CD4-positive, alpha-beta T cell treated with Interleukin-21 for 1 hour (primary cell): ENCODE measurements at places on chromosomes 2 and 18.

DNA sequence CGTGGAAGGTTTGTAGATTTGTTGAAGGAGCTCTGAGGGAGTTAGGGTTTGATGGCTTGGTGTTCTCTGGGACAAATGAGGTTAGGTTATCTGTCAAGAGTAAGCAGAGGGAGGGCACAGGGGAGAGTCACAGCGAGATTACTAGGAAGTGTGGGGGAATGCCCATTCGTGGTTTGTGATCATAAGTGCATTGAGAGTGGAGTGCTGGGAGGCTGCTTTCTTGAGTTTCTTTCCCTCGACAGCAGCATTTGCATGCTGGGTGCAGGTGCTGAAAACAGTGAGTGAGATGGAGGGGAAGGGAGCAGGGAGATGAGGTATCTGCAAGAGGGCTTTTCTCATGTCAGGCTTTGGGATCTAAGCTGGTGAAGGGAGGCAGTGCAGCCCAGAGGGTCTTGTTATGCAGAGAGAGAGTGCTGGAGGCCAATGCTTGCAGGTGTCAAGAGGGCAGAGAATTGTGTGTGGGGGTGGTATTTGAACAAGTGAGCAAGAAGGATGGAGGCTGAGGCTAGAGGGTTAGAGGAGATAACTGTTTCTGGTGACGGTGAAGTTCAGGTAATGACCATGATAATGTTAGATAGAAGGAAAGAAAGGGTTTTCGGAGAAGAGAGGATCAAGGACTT is 8.8 kb downstream of the RALB start:
- no peak for DNase-seq

- no peak for DNase-seq
Observed at GRCh38 chr2:217739741-217740140, 263.1 kb downstream of the TNS1 start.

GRCh38 chr2:195535911-195536522 is 121.0 kb upstream of the SLC39A10 start:
- DNase-seq: peak; percentile 82

GRCh38 chr18:5103693-5104092 is 93.4 kb downstream of the AKAIN1 start:
- no peak for DNase-seq

DNA sequence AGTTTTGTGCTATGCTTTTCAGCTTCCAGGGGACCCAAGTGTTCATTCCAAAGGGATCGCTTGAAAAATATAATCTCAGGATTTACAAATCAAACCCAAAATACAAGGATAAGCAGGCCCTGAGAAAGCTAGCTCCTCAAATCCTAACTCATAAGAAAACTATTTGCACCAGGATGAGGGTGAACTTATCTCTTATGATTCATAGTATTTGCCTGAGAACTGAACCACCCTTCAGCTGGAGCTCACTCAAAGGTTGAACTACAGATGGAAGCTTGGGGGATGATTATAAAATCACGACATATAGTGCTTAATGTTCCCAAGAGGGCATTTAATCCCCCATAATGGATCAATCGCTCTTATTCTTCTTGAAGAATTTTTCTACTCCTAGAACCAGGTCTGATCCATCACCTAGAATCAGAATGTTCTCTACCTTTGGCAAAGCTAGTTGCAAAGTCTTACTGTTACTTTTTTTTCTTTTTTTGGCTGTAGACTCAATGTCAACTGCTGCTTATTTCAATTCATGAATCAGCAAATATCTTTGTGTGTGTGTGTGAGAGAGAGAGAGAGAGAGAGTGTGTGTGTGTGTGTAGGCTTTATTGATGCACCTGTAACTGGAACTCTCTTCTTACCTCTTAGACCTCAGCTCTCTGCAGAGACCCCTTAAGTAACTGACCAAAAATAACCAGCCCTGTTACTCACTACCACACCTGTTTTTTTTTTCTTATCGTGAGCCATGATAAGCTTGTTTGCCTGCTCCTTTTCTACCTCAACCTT is 44.8 kb downstream of the ARL4C start:
- DNase-seq: no peak

DNA sequence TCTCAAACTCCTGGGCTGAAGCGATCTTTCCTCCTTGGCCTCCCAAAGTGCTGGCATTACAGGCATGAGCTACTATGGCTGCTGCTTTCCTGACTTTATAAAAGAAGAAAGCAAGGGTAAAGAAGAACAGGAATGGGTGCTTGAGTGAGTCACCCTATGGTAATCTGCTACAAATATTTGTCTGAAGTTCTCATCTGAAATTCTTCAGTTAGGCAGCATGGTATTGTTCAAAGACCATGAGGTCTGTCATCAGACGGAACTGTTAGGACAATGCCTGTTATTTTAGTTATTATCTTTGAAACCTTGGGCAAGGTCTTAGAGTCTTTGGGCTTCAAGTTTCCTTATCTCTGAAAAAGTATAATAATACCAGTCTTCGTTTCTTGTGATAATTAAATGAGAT is 695.8 kb downstream of the RNF144A start:
- DNase-seq: no peak

DNA sequence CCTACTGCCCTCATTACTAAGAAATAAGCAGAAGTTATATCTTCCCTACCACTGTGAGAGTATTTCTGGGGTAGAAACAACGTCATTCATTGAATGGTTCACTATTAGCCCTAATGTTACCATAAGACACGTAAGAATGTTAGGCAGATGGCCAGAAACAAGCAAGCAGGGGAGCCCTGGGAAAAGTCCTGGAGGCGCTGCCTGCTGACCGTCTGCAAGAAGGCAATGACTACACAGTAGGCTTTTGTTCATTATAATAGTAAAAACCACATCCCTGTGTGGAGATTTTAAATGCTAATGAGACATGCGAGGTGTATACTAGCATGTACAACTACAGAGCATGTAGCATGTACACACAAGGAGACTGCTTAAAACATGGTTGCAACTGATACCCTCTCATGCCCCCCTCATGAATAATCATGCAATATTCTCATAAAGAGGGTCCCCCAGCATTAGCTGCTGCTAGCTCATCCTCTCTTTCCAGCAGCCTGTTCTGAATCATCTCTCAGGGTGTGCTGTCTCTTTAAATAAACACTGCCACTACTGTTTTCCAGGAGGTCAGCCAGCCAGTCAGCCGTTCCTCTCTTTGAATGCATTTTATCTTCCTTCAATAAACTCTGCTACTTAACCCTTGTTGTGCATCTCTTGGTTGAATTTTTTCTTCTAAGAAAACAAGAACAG is 23.6 kb downstream of the SUCLG1 start:
- DNase-seq: no peak

GRCh38 chr2:3470166-3470651 is 49.1 kb downstream of the ADI1 start:
- DNase-seq: no peak

- no peak for DNase-seq
Observed at GRCh38 chr2:207491086-207491485, 38.7 kb upstream of the CREB1 start.

- peak; percentile 14 for DNase-seq
Observed at GRCh38 chr2:8432706-8433336, 249.0 kb upstream of the ID2 start.

DNA sequence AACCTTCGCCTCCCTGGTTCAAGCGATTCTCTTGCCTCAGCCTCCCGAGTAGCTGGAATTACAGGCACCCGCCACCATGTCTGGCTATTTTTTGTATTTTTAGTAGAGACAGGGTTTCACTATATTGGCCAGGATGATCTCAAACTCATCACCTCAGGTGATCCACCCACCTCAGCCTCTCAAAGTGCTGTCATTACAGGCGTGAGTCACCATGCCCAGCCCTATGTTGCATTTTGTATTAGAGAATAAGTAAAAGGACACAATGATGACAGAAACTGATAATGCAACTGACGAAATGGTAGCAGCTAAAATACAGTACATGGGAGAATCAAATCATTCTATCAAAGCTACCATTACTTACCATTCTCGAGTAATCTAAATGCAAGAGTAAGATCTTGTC is 276.7 kb downstream of the DSEL start:
- DNase-seq: no peak

GRCh38 chr18:8763611-8764010 is 58.3 kb downstream of the MTCL1 start:
- no peak for DNase-seq

GRCh38 chr2:157168501-157168900 is 89.0 kb upstream of the GALNT5 start:
- DNase-seq: no peak

- DNase-seq: no peak
Observed at GRCh38 chr2:149877913-149878312, 290.3 kb upstream of the MMADHC start.

DNA sequence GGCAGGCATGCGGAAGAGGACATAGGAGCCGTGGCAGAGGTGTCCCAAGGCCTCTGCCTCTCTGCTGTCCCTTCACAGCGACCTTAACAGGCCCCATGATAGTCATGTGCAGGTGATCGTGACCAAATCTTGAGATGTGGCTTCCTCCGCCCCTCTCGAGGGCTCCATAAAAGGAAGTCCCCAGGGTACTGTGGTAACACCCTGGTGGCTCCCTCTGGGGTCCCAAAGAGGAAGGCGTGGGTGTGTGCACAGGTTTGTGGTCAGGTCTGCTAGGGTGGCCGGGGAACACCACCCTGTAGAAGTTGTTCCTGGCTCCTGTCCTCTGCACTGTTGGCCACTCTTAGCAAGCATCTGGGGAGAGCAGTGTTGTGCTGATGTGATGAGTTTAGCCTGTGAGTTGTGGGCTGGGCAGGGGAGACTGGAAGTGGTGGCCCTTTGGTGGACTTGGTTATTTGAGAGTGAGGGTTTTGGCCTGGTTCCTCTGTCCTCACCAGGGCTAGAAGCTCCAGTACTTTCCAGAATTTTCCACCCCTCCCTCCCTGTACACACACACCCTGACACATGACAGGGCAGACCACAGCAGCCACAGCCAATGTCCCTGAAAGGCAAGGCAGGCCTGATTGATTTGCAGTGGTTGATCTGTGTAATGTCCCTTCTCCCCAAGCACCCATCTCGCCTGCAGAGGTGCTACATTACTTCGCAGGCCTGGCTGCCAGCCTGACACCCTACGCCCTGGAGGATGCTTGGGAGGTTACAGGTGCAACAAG is 68.9 kb upstream of the BOD1L2 start:
- DNase-seq: peak; percentile 21

GRCh38 chr2:108968619-108969018 is 20.4 kb downstream of the EDAR start:
- no peak for DNase-seq
